ENCODE measurements at places on chromosomes 3 and 15. TPM values are rescaled to one million over a fixed set of nuclear protein-coding genes. Genes with fewer than 3 reads are reported as not detected.
A peak's percentile ranks its signal among the peaks of the same experiment; 100 is the strongest.

NCBP2 gene
- total RNA-seq, result 73.6 TPM

GPR27 gene
- not detected for total RNA-seq

SEMA6D gene
- total RNA-seq, result 1.8 TPM

TMCO5A gene
- total RNA-seq, result not detected

CHRFAM7A gene
- total RNA-seq, result not detected

TNNC1 gene
- not detected for total RNA-seq

SUMF1 gene
- 38.7 TPM for total RNA-seq

PAQR5 gene
- 0.93 TPM for total RNA-seq

DNA sequence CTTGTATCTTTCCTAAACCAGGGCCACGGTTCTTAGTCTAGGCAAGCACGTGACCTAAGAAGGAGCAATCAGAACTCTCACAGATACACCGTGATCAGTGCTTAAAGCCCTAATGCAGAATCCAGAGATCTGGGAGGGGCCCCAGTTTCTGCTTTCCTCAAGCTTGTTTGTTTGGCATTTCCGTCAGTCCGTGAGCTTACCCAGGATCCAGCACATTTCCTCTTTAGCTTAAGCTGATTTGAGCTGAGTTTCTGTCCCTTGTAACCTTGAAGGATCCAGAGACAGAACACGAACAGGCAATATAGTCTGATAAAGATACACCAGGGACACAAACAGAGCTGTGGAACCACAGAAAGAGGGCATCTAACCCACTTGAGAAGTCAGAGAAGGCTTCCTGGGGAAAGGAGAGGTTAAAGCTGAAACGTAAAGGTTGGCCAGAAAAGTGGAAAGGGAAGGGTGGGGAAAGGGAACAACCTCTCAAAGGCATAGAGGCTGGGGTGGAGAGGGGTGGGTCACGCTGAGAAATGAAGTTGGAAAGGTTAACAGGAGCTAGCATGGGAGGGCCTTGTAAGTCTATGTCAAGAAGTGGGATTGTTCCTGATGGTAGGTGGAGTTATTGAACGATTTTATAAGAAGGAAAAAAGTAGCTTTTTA is 42.1 kb upstream of the RARB start:
- DNase-seq, result no peak

DNA sequence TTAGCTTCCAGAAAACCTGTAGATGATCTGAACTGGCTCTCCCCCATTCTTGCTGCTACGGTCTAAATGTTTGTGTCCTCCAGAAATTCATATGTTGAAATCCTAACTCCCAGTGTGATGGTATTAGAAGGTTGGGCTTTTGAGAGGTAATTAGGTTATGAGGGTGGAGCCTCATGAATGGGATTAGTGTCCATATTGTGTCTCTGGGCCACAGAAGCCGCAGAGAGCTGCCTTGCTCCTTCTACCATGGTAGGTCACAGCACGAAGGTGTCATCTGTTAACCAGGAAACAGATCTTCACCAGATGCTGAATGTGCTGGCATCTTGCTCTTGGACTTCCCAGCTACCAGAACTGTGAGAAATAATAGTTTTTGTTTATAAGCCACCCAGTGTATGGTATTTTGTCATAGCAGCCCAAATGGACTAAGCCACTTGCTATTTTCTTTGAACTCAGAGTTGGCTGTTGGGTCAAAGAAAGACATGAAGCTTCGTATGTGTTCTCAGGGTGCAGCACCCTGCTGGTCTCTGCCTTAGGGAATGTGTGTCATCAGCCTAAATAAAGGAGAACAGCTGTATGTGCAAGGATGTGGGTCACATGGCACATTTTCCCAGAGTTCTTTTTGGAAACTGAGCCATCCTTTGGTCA is 317.5 kb upstream of the SLCO3A1 start:
- DNase-seq, result peak; percentile 20

DNA sequence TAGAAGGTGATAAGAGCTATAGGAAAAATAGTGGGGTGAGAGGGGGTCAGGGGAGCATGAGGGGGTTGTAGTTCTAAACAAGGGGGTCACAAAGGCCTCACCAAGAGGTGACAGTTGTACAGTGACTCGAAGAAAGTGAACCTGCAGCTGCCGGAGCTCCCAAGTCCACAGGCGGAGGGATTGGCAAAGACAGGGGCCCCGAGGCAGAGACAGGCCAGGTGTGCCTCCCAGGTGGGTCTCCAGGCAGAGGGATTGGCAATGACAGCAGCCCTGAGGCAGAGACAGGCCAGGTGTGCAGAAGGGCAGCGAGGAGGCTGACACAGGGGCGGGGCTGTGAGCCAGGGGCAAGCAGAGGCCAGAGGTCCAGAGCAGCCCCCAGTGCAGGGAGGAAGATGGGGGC is 63.7 kb downstream of the DNAJB8 start:
- no peak for DNase-seq

- no peak for DNase-seq
Measured at GRCh38 chr3:8486434-8486833, 15.2 kb upstream of the LMCD1 start.

DNA sequence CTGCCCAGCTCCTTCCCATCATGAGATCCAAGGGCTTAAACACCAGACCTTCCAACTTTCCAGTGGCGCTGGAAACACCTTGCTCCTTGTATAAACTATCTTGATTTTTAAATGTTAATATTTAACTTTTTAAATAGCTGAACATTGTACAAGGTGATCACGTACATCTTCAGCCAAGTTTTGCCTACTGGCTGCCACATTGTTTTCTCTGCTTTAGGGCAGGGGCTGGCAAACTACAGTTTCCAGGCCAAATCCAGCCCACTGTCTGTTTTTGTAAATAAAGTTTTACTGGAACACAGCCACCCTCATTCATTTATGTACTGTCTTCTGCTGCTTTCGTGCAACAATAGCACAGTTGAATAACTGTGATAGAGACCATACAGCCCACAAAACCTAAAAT is 27.6 kb upstream of the FOXP1 start:
- DNase-seq, result no peak

- DNase-seq, result peak; percentile 95
Measured at GRCh38 chr3:141368062-141368924, at the start of gene ZBTB38. Gene ZBTB38 (plus strand): TSS chr3:141368504. CDS start chr3:141442389, 73,885 bp downstream.

- no peak for DNase-seq
Measured at GRCh38 chr3:50604628-50605588, 6.7 kb downstream of the CISH start.

DNA sequence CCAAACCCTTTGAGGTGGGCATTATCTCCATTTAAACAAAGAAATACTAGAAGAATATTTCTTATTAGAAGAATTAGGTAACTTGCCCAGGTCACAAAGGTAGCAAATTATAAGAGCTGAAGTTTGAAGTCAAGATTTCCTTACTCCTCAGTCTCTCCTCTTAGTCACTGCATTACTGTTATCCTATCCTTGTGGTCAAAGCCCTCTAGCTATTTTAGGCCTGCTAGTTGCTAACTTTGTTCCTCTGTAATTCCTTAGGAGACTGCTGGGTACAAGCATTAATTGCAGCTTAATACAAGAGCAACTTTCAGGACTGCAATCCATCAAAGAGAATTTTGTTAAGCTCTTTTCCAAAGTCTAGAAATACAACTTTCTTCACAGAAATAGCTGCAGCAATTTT is 528.2 kb downstream of the ZIC1 start:
- peak; percentile 38 for DNase-seq

GRCh38 chr15:80902298-80902801 is 87.3 kb downstream of the MESD start:
- DNase-seq, result no peak

DNA sequence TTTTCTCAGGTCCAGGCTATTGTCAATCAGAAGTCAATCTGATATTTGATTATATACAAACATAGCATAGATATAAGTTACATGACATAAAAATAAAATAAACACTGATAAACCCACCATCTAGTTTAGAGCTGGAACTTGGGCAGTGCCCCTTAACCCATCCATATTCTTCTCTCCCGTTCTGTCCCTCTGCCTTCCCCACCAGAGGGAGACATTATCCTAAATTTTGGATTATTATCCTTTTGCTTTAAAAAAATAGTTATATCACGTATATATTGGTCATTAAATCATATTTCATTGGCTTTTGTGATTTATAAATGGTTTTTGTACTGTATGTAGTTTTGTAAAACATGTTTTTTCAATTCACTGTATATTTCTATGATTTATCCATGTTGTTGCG is 107.9 kb downstream of the GMPS start:
- no peak for DNase-seq

DNA sequence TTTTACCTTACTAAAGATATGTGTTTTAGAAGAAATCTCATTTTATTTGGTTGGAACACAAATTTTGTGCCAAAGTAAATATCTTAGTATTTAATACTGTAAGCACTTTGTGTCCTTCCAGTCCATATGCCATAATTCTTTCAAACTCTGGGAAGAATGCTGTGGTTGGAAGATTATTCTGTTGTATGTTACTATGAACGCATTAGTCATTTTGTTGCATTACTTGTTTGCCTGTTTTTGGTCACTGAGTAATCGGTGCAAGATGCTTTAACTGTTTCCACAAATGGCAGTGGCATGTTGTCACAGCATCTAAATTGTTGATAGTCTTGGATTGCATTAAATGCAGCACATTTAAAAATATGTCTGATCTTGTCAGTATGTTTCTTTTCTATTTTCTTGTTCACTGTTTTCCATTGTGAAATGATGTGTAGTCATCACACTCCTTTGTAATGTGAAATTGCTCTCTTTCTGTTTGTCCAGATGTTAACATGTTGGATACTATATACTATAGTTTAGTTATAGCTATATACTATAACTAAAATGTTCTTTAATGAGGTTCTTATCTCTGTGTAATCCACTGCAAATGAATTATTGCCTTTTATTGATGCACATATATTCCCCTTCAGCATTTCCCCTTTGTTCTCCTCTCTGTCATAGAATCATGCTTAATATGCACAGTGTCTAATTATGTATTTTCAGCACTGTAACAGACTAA is 89.9 kb upstream of the FLNB start:
- DNase-seq, result peak; percentile 94

DNA sequence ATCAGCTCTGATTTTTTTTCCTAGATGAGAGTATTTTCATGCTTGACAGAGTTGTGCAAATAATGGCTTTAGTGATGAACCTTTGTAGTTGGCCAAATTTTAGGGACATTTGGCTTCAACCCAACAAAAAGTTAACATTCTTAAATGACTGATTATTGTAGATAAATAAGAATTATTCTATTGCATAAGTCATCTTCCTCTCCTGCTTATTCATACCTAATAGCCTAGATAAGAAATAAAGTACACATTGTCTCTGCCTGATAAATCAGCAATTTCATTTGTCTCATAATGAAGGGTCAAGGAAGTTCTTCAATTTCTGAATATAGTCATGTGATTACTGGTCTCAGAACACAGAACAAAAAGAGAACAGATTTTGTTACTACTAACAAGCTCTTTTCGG is 428.9 kb upstream of the IL12A start:
- DNase-seq, result no peak

GRCh38 chr3:127615631-127616305 is 13.2 kb upstream of the PODXL2 start:
- DNase-seq, result peak; percentile 30

- DNase-seq, result no peak
Measured at GRCh38 chr3:169563775-169564059, 99.8 kb downstream of the MECOM start.

GRCh38 chr3:183878071-183878470 is 6.6 kb downstream of the PARL start:
- no peak for DNase-seq

DNA sequence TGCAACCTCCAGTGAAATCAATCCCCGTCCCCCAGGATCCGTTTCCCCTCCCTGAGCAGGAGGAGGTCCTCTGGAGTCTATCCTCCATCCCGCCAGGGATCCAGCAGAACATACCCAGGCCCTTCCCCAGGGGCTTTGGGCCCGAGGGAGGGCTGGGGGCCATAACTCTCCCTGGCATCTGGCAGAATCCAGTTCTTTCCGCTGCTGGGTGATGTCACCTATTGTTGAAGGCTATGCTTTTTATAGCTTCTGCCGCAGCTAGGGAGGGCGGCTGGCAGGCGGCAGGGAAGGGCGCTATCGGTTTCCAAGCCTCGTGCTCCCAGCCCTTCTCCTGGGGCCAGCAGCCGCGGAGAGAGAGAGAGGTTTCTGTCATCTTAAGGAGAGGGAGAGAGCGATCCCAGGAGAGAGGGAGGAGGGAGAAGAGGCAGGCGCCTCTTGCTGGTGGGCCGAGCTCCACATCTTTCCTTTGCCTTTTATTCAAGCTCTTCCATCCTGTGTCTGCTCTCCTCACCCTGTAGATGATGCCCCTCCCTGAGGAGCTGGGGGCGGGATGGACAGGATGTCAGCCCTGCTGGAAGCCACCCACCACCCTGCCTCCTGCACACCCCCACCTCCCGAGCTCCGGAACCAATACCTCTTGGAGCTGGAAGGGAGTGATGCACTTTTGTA is 120.1 kb downstream of the ANP32A start:
- DNase-seq, result no peak

GRCh38 chr3:115655761-115656282 is 32.5 kb downstream of the GAP43 start:
- no peak for DNase-seq

GRCh38 chr3:150074697-150075416 is 104.2 kb upstream of the PFN2 start:
- no peak for DNase-seq

- DNase-seq, result no peak
Measured at GRCh38 chr3:64123931-64124330, 100.6 kb upstream of the PSMD6 start.

DNA sequence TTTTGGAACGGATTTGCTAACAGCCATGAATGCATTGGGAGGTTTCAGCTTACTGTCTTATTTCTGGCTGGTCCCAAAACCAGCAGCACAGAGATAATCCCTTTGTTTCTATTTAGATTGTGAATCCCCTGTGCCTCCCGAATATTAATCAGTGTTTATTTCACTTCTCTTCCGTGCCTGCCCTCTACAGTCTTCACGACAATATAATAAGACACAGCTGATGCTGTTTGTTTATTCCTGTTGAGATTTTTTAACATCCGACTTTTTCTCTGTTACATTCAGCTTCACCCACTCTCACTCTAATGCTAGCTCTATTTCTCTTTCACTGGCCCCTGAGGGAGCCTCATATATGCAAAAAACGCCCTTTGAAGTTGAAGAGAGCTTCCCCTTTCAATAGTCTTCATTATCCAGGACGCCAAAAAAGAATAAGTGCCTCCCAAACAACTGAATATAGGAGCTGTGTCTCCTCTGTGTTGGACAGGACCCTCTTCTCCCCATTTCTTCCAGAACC is 995.3 kb downstream of the ROBO2 start:
- no peak for DNase-seq

GRCh38 chr3:37492468-37492867 is 318.1 kb upstream of the LRRFIP2 start:
- no peak for DNase-seq

DNA sequence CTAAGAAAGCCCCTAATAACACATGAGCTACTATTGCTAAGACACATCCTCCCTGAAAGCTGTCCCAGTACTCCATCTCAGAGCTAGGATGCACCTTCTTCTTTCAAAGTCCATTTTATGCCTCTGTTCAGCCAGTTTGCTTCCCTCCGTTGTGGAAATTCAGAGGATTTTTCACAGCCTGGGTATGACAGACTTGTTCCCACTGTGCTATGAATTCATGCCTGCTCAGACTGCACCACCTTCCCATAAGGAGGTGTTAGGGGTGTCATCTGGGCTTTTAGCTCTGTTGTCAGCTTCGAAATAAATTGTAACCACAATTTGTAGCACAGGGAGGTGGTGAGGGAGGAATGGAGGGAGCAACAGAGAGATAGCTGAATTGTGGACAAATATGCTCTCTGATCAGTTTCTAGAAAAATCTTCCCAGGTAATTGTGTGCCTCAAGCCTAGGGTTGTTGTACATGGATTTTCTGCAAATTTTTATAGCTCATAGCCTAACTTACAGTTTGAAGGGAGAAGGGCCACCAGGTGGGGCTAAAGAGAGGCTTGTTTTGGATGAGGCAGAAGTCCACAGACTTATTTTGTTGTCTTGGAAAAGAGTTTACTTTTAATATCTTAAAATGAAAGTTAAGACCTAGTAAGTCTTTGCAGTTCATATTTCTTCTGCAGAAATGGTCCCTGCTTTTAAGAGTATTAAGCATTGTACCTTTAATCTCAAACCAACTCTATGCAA is 462.0 kb downstream of the PDCD6IP start:
- no peak for DNase-seq
